ENCODE measurements at places on chromosomes 5 and 9.

- no peak for DNase-seq
Observed at GRCh38 chr5:61139094-61139873, 23.0 kb downstream of the SMIM15 start.

- no peak for DNase-seq
Observed at GRCh38 chr5:821504-821903, 29.3 kb downstream of the ZDHHC11 start.

- peak; percentile 56 for DNase-seq
Observed at GRCh38 chr9:135504262-135505243, 4.1 kb downstream of the MRPS2 start.

DNA sequence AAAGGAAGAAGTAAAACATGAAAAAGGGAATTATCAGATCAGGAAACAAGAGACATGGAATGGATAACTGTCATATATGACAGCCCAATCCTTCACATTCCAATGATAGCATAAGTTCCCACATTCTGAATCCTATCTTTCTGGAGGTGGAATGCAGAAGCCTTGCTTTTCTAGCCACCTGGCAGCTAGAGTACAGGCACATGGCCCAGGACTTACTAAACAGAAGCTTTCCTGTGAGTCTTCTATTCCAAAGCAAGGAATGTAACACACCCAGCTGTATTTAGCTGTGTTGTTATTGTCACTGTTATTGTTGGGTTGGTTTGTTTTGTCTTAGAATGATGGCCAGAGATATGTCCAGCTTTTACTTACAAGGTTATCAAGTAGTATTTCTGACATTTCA is 780.5 kb upstream of the ZNF608 start:
- DNase-seq = no peak

- DNase-seq = no peak
Observed at GRCh38 chr5:135489466-135490244, 37.5 kb upstream of the TIFAB start.

GRCh38 chr5:162502780-162503179 is 435.2 kb downstream of the GABRG2 start:
- no peak for DNase-seq

- no peak for DNase-seq
Observed at GRCh38 chr5:161924270-161924669, 76.3 kb downstream of the GABRA1 start.

DNA sequence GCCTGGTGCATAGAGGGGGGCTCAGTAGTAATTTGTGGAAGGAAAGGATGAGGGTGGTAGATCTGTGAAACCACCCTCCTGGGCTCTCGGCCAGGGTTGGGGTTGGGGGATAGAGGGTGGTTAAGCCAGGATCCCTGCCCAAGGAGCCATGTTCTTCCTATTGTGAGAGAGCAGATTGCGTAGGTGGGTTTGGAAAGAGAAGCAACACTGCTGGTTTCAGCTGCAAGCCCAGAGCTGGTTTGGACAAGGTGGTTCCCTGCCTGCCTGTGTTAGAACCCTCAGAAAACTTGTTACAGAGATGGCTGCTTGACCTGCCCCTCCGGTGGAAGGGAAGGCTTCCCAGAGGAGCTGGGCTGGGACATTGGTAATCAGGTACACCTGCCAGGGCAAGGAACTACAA is 131.2 kb upstream of the HAND1 start:
- DNase-seq = no peak

DNA sequence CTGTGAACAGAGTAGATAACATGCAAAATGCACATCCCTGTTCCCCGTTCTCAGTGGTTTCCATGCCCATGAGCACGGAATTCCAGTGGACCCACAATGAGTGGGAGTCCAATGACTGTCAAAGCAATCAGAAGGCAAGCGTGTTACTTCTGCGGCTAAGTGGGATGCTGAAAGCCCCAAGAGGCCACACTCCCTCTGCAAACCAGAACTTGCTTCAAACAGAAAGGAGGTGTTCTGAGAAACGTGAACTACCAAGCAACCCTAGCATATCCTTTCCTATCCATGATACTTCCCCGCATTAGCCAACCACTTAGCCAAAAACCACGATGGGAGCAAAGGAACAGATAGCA is 21.7 kb upstream of the MVB12B start:
- DNase-seq = no peak

DNA sequence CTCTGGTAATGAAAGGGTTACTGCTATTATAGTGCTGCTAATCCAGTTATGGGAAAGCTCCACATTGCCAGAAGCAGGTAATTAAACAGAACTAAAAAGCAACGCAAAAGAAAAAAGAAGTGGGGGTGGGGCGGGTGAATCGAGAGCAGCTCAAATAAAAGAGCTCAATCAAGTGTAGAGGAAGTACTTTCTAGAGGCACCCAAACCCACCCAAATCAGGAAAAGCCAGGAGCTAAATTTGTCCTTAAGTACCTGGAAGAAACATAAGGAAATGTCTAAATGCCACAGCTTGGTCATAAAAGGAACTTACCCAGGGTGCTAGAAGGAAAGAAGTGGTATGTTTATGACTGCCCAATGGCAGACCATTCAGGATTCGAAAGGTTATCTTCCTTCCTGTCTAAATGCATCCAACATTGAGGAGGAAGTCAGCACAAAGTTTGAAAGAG is 2.4 kb upstream of the RNF145 start:
- no peak for DNase-seq

DNA sequence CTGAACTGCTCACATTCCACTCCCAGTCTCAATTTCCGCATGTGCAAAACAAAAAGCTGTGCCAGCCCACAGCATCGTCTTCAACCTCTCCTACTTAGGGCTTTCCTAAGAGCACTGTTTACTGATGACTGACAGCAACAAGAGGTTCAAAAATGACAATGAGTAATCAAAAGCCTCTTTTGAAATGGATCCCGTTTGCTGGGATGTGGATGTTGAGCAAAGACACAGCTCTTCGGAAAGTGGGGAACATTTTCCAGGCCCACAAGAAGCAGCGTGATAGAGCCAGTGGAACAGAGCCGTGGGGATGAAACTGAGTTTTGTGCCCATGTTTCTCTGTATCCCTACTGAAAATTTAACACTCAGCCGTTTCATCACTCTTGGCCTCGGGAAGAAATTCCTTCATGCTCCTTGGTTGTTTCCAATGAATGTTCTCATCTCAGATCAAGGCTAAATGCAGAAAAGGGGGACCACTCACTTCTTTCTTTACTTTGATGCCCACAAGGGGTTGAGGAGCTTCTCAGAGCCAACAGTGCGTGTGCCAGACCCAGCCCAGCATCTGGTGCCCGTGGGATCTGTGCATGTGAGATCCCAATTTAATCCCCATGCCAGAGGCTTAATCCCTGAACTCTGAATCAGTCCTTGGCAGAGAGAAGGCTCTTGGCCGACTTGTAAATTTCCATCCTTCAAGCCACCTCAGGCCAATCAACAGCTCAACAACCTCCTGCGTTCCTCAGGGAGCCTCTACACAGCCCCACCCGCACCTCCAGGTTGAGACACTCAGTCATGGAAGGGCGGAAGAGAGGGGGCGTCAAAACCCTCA is 230.2 kb upstream of the DAPK1 start:
- DNase-seq = no peak

DNA sequence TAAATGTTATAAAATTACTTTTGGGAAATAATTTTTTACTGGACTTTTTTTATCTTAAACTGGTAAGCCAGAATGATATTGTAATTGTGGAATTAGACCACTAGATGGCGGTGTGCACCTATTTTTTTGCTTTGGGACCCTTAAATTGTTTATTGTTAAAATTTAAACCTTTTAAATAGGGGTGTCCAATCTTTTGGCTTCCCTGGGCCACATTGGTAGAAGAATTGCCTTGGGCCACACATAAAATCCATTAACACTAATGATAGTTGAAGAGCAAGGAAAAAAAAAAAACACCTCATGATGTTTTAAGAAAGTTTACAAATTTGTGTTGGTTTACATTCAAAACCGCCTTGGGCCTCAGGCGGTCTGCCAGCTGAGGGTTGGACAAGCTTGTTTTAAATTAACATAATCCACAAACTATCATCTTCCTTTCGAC is 28.4 kb upstream of the GADD45G start:
- peak; percentile 57 for DNase-seq

GRCh38 chr5:54793468-54794134 is 191.8 kb downstream of the ESM1 start:
- DNase-seq = no peak

DNA sequence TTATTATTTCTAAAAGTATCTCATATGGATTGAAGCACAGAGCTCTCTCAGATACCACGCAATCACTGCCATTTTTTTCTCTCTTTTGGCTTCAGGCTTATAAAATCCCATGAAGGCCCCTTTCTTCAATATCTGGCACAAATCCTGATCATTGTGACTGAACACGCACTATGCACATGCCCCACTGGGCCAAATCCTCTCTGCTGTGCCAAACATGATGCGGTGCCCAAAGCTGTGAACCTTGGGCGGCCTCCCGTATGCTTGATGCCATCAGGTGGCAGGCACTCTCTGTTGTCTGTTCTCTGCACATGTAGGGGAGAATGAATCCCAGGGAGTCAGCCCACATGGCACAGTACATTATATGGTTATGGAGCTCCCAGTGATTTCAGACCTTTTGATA is 375.0 kb upstream of the RGMB start:
- DNase-seq = no peak

GRCh38 chr9:90629991-90630390 is 12.6 kb downstream of the DIRAS2 start:
- DNase-seq = no peak

DNA sequence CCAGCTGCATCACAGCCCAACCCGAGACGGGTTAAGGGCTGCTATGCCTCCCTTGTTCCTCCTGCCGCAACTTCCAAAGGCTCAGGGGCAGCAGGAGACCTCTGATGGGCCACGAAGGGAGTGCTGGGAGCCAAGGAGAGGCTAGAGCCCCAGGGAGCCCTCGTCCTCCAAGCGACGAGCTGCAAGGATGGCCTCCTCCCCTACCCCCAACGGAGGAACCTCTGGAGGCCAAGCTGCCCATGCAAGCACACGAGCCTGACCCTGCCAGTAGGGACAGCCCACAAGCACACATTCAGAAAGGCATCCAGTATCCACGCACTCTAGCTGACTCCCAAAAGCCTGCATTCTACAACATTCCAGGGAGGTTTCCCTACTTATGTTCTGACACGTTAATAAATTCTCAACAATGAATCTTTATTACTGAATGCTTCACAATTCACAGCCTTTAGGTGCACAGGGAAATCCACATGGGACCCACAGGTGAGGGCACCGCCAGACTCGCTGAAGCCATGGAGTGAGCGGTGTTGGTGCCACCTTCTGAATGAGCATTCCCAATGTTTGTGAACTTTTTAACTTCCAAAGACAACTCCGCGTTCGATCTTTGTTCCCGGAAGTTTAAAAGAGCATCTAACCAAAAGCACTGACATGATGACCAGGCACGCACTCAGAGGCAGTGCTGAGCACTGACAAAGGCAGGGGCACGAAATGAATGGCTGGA is 28.7 kb downstream of the IPPK start:
- no peak for DNase-seq

- no peak for DNase-seq
Observed at GRCh38 chr5:173733831-173734501, 117.5 kb upstream of the BOD1 start.

GRCh38 chr9:36866840-36867239 is 167.2 kb downstream of the PAX5 start:
- DNase-seq = no peak

GRCh38 chr5:79759436-79759835 is 69.8 kb downstream of the CMYA5 start:
- no peak for DNase-seq

DNA sequence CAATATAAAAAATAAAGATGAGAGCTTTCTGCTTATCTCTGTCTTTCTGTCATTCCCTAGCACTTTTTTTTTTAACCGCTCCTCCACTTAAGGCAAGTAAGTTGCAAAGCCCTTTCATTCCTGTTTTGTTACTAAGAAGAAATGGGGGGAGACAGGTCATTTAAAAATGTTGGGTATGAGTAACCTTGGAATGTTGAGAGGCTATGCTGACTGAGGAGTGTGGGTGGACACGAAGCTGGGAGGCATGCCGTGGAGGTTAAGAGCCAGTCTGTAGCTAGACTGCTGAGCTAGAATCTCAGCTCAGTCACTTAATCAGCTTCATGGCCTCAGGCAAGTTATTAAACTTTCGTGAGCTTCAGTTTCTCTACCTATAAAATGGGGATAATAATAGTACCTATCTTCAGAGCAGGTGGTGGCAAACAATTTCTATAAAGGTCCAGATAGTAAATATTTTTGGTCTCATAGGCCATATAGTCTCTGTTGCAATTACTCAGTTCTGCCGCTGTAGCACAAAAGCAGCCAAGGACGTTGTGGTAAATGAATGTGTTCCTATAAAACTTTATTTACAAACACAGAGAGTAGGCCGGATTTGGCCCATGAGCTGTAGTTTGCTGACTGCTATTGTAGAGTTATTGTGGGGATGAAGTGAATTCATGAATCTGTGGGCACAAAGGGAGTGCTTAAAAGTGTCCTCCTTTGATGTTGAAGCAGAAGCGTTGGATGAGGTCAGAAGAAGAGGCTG is 220.0 kb downstream of the GABBR2 start:
- DNase-seq = no peak

DNA sequence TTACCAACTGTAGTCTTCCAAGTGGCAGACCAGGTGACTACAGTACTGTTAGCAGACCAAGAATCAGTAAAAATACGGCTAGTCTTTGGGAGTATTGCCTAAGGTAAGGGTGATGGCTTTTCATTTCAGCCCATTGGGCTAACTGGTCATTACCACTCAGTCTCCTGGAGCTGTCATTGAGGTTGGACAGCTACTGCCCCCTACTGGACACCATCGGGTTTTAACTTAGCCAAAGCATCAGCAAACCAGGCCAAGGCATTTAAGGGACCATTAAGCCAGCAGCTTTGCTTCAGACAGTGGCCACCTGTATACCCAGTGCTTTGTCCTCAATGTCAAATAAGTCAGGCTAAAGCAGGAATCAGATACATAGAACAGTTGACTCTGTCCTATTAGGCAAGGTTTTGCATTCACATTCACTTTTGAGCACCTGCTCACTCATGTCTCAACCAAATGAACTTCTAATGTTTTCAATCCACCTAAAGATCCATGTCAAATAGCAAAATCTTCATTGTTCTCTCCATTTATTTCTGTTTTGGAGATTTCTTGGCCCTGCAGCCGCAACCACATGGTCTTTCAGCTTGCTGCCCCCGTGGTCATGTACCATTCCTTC is 117.2 kb downstream of the INVS start:
- peak; percentile 71 for DNase-seq

DNA sequence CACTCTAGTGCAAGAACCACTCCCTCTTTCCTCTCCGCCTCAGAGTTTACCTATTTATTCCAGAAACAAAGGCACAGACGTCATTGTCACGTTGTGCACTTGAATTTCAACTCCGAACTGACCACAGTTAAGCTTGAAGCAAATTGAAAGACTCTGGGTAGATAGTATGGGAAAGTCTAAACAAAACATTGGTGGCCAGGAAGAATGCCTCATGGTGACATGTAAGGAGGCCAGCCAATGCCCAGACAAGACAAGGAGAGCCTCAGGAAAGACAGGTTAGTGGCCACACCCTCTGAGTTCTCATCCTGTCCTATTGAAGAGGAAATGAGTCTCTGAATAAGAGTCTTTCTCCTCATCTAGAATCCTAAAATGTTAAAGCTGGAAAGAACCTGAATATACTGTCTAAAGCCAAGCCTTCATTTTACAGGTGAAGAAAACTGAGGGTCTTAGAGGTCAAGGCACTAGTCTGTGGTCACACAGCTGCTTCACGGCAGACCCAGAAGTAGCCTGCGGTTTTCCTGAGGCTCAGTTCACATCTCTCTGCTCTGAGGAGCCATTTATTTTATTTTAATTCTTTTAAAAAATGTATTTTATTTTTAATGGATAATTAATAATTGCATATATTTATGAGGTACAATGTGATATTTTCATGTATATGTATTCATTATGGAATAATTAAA is 30.2 kb downstream of the ZFAND5 start:
- DNase-seq = no peak
